ENCODE measurements at places on chromosomes 1 and 21.

GRCh38 chr1:186442651-186443375 is 18.1 kb downstream of the PDC start:
- DNase-seq, result peak; percentile 67

GRCh38 chr1:44418022-44418673 is 13.1 kb downstream of the RNF220 start:
- DNase-seq, result no peak

GRCh38 chr21:37245151-37245550 is 22.0 kb downstream of the VPS26C start:
- no peak for DNase-seq

DNA sequence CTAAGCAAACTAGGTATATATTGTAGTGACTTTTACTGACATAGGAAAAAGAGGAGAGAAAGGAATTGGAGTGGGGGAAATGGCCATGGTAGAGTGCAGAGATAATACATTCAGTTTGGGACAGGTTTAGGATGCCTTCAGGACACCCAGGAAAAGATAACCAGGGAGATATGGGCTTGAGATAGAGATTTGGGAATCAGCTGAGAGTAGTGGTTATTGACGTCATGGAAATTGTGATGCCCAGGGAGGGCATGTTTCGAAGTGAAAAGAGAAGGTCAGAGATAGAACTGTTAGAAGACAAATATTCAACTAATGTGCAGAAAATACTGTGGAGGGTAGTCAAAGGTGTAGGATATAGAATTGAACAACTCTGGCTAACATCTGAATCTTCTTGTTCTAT is 40.6 kb downstream of the CAMSAP2 start:
- no peak for DNase-seq

- DNase-seq, result no peak
Measured at GRCh38 chr1:93853940-93854339, 25.1 kb downstream of the DNTTIP2 start.

- DNase-seq, result no peak
Measured at GRCh38 chr1:159928491-159929050, 3.3 kb upstream of the TAGLN2 start.

- DNase-seq, result peak; percentile 30
Measured at GRCh38 chr1:2452201-2452931, 23.7 kb upstream of the PLCH2 start.

DNA sequence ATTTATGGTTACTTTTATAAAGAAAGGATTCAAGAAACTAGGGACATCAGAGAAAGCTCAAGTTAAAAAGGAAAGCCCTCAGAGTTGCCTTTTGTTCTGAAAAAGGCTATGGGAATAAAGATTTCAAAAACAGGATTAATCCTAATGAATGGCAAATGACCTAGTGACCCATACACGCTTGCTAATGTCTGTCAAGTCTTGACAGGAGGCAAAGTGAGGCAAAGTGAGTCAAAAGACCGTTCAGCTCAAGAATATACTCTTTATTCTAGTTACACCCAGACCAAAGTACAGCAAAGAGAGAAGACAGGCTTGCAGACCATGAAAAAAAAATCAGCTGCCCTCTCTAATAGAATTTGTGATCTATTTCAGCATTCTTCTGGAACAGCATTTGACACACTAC is 3.5 kb downstream of the ZNF436 start:
- no peak for DNase-seq
